ENCODE measurements at places on chromosomes 11 and 22. TPM values are rescaled to one million over a fixed set of nuclear protein-coding genes. Genes with fewer than 3 reads are reported as not detected.

GRCh38 chr11:86793307-86793706 lies 7.0 kb upstream of the PRSS23 start:
- H3K27ac ChIP-seq: no peak overlapping the region
- no peaks in the 10 kb centered on the region for H3K4me1 ChIP-seq
- no peak for DNase-seq
- no peaks in the 10 kb centered on the region for H3K36me3 ChIP-seq

DNA sequence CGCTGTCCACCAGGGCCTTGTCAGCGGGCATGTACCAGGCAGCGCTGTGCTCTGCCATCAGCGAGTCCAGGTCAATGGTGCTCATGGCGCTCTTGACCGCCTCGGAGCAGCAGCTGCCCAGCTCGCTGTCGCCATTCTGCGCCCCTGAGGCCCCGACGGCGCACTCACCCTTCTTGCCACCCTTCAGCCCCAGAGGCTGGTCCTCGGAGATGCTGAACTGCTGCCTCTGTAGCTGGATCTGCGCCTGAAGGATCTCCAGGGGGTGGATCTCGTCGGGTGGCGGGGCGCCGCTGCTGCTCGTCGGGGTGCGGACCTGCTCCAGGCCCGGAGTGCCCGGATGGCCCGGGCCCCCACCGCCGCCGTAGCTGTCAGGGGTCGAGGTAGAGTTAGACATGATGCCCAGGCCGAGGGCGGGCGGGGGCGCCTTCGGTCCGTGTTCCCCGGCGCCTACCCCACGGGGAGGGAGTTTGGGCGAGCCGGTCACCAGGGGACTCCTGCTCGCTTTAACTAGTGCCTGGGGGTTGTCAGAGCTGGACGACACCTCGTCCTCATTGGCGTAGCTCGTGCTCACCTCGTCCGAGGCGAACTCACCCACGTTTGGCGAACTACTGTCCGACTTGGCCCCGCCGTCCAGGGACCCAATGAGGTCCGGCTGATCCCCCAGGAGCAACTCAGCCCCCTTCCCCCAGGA lies 4.6 kb downstream of the MN1 start:
- H3K27me3 ChIP-seq: peaks cover 23% of the 10 kb centered on the region
- peak; percentile 72 for DNase-seq
- no peaks in the 10 kb centered on the region for H3K4me1 ChIP-seq
- H3K27ac ChIP-seq: no peak overlapping the region
- no peaks in the 10 kb centered on the region for H3K36me3 ChIP-seq
- H3K4me3 ChIP-seq: no peak overlapping the region

DNA sequence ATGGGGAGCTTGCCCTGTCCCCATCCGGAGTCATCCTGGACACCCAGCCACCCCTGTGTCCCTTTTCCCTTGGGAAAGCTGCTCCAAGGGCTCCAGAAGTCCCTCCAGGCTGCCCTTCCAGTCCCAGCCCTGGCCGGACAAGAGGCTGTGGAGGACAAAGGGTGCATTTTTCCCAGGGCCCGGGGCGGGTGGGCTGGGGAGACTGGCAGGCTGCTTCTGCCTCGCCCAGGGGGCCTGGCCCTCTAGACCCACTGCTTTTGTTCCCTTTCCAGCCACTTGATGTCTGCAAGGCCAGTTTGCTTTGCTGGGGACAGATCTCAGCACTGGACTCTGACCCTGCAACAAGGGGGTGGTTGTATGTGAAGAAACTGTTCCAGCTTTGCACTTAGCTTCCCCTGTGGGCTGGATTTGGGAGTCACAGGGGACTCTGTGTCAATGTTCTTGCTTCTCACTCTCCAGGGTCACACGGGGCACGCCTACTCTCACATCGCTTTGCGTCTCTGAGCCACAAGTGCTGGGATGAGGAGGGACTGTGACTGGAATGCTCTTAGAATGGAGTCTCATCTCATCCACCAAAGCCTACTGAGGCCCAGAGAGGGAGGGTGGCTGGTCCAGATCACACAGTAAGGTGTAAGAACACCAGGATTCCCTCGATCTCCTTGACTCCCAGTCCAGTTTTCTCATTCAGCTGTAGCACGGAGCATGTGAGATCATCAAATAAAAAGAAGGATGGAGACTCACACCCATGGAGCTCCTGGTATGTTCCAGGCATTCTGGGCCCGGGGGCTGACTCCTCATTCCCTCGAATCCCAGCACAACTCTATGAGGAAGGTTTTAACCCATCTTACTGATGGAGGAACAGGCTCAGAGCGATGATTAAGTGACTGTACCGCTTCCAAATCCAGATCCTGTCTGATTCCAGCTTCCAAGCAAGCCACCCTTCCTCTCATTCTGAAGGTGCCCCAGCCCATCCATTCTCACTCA lies 59.9 kb downstream of the FBXO7 start:
- DNase-seq: peak; percentile 84
- H3K27me3 ChIP-seq: peaks cover 1% of the 10 kb centered on the region
- peaks cover 34% of the 10 kb centered on the region for H3K4me1 ChIP-seq

- H3K4me3 ChIP-seq: no peak overlapping the region
- peaks cover 25% of the 10 kb centered on the region for H3K36me3 ChIP-seq
- DNase-seq: no peak
- H3K4me1 ChIP-seq: no peaks in the 10 kb centered on the region
- no peaks in the 10 kb centered on the region for H3K27me3 ChIP-seq
- no peak overlapping the region for H3K27ac ChIP-seq
These were observed 16.8 kb downstream of the TPST2 start for GRCh38 chr22:26573026-26573662.

GRCh38 chr11:93654226-93654625 lies 7.3 kb upstream of the CEP295 start:
- no peak overlapping the region for H3K27ac ChIP-seq
- H3K27me3 ChIP-seq: peaks cover 27% of the 10 kb centered on the region
- DNase-seq: no peak
- no peaks in the 10 kb centered on the region for H3K4me1 ChIP-seq

DNA sequence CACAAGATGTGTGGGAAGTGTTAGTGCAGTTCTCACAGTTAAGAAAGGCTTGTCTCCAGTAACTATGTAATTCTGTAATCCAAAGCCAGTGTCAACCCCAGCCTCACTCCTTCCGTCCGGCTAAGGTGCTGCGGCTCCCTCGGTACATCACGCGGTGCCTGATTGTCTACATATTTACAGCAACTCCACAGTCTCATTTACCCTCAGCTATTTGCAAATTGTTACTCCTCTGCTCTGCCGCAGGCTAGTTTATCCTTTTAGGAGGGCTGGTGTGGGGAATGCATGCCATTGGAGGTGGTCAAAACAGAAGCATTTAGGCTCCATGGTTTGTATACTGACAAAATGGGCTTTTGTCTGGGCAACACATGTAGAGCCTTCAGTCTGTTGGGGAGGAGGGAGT lies 358.3 kb downstream of the METTL15 start:
- H3K27ac ChIP-seq: no peak overlapping the region
- H3K36me3 ChIP-seq: no peaks in the 10 kb centered on the region
- no peak for DNase-seq
- peaks cover 23% of the 10 kb centered on the region for H3K4me1 ChIP-seq
- H3K4me3 ChIP-seq: no peak overlapping the region

DNA sequence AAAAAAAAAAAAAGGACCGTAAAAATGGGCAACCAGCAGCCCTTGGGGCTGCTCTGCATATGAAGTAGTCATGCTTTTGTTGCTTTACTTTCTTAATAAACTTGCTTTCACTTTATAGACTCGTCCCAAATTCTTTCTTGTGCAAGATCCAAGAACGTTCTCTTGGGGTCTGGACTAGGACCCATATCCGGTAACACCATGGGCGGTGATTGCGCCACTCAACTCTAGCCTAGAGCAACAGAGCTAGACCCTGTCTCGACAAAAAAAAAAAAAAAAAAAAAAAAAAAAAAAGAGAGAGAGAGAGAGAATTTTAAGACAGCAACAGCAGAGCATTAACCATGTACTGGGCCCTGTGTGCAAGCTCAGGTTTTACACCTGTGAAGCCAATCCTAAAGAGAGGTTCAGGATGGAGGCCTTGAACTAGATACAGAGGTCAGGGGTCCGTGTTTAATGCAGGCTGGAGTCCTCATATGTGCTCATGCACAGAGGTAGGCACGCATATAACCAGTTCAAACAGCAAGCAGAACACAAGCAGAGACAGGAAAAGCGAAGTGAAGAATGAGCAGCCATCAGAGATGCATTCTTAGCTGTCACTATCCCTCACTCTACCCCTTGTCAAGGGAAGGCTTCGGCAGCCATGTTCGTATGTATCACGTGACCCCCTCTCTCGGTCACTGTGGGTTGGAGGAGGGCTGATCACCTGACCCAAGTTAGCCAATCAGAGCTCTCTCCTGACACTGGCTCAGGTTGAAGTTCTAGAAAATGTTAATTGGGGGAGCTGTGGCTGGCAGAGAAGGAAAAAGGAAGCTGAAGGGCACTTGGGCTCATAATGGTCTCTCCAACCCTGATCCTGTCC lies 16.7 kb upstream of the SYT12 start:
- peak; percentile 89 for DNase-seq
- H3K4me3 ChIP-seq: peak overlapping the region; percentile 36
- H3K36me3 ChIP-seq: no peaks in the 10 kb centered on the region
- no peaks in the 10 kb centered on the region for H3K4me1 ChIP-seq
- no peak overlapping the region for H3K27ac ChIP-seq

TRPM5 gene
- under 0.01 TPM for total RNA-seq

DNA sequence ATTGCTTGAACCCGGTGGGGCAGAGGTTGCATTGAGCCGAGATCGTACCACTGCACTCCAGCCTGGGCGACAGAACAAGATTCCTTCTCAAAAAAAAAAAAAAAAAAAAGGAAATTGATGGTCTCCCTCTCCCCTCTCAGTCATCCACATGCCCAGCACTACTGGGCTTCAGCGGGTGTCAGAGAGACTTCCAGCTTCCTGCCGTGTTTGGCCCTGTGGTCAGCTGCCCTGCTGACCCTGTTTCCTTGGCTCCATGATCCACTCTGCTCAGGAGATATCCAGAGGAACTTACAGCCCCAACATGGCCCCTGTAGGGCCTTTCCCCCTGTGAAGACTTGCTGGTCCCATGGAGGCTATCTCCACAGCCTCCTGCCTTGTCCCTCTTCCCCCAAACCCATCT lies 6.1 kb upstream of the PNPLA3 start:
- peaks cover under 1% of the 10 kb centered on the region for H3K27me3 ChIP-seq
- H3K4me3 ChIP-seq: no peak overlapping the region
- H3K36me3 ChIP-seq: no peaks in the 10 kb centered on the region
- no peak for DNase-seq
- peaks cover 30% of the 10 kb centered on the region for H3K4me1 ChIP-seq
- no peak overlapping the region for H3K27ac ChIP-seq

DNA sequence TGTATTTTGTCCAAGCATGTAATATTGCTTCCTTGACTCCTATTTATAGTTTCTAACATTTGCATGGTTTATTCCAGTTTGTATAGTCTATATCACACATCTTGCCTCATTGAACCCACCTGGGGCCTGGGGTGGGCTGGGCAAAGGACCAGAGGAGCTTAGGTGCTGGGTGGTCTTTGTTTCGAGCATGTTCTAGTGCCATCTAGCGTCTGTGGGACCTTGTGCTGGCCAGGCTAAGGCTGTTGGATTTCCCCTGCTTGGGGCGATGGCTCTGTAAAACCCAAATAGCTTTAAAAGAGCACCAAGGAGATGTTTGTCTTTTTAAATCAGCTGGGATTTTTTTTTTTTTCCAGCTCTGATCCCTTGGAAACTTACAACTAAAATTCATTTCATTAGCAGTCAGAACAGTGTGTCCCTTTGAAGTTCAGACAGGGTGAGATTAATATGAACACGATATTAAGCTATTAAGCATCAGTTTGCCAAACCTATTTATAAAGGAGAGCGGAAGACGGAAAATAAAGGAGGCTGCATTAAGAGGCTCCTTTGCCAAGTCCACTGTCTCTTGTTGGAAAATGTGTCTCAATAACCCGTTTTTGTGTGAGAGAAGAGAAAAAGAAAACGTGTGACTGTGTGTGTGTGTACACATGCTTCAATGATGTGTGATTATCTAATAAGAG lies 157.4 kb downstream of the COMMD9 start:
- DNase-seq: no peak
- no peaks in the 10 kb centered on the region for H3K4me1 ChIP-seq
- H3K36me3 ChIP-seq: no peaks in the 10 kb centered on the region
- H3K27ac ChIP-seq: no peak overlapping the region
- no peaks in the 10 kb centered on the region for H3K27me3 ChIP-seq
- H3K4me3 ChIP-seq: no peak overlapping the region

TRIM51 gene
- not detected for total RNA-seq

E2F8 gene
- total RNA-seq: 0.36 TPM

GRCh38 chr11:131688048-131688693 lies 317.8 kb downstream of the NTM start:
- DNase-seq: peak; percentile 99
- no peak overlapping the region for H3K27ac ChIP-seq
- H3K4me3 ChIP-seq: peak overlapping the region; percentile 66
- no peaks in the 10 kb centered on the region for H3K36me3 ChIP-seq
- peaks cover 8% of the 10 kb centered on the region for H3K4me1 ChIP-seq
- peaks cover 14% of the 10 kb centered on the region for H3K27me3 ChIP-seq

DNA sequence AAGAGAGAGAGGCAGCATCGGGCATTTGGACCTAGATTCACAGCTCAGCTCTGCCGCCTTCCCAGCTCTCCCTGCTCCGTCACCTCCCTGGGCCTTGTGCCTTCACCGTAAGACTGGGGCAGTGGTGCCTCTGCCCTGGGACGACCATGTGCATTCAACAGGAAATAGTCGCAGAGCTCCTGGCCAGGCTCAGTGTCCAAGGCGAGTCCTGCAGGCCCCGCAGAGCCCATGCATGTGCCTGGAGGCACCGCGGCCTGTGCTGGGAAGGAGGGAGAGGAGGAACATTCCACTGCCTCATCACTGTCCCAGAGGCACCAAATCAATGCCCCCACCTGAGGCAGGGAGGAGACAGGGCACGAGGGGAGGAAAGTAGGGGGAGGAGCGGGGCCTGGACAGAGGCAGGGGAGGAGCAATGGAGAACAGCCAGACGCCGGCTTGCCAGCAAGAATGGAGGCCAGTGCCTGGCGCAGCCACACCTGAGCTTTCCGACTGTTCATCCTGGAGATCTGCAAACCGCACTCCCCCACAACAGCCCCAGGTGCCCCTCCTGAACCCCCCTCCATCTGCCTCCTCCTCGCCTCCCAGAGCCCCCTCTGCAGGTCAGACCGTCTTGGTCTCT lies 74.4 kb upstream of the PRR5 start:
- peaks cover 4% of the 10 kb centered on the region for H3K27me3 ChIP-seq
- no peak overlapping the region for H3K27ac ChIP-seq
- no peak overlapping the region for H3K4me3 ChIP-seq
- no peaks in the 10 kb centered on the region for H3K4me1 ChIP-seq
- H3K36me3 ChIP-seq: no peaks in the 10 kb centered on the region

GRCh38 chr11:69599502-69599901 lies 41.5 kb upstream of the CCND1 start:
- DNase-seq: peak; percentile 86
- peaks cover 6% of the 10 kb centered on the region for H3K4me1 ChIP-seq
- no peaks in the 10 kb centered on the region for H3K27me3 ChIP-seq
- no peak overlapping the region for H3K4me3 ChIP-seq
- H3K27ac ChIP-seq: no peak overlapping the region
- no peaks in the 10 kb centered on the region for H3K36me3 ChIP-seq

DNA sequence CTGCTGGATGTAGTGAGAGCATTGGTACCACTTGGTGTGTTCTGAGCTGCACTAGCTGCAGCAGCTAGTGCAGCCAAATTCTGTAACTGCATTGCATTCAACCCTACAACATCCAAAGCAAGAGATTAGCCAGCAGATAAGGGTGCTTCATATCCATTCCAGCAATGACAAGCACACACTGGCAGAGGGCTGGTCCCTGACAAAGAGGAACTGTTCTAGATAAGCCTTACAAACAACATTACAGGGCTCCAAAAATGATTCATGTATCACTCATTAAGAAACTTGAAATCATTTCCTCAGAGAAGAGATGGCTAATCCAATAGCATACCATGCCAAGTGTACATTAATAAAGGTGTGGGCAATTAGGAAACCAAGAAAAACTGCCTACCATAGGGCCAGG lies 28.4 kb upstream of the RAPSN start:
- H3K4me3 ChIP-seq: no peak overlapping the region
- peak overlapping the region; percentile 44 for H3K27ac ChIP-seq
- H3K36me3 ChIP-seq: peaks cover 91% of the 10 kb centered on the region
- no peaks in the 10 kb centered on the region for H3K27me3 ChIP-seq

RIMBP3B gene
- 0.29 TPM for total RNA-seq
